ENCODE measurements at places on chromosomes 13 and 19.

- no peak for DNase-seq
Measured at GRCh38 chr13:98328511-98328910, 151.4 kb upstream of the RNF113B start.

- DNase-seq: no peak
Measured at GRCh38 chr13:109719962-109720646, 66.3 kb downstream of the IRS2 start.

DNA sequence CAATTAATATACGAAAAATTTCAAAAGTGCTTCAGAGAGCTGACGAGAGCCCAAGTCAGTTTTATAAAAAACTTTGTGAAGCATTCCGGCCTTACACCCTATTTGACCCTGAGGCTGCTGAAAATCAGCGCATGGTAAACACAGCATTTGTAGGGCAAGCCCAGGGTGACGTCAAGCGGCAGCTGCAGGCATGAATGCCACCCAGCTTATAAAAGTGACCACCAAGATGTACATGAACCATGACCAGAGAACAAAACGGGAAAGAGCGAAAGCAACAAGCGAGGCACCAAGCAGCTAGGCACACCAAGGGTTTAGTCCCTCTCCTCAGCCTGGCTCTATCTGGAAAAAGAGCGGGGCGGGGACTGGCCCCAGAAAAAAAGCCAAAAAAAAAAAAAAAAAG is 6.0 kb downstream of the SIGLEC11 start:
- DNase-seq: no peak

DNA sequence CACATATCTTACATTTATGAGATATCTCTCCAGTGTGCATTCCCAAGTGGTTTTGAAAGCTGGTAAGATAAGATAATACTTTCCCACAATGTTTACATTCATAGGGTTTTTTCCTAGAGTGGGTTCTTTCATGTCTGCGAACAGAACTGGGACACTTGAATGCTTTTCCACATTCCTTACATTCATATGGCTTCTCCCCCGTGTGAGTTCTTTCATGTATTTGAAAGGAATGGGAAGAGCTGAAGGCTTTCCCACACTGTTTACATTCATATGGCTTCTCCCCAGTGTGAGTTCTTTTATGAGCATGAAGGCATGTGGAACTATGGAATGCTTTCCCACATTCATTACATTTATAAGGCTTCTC is 19.7 kb downstream of the ZNF433 start:
- peak; percentile 16 for DNase-seq

DNA sequence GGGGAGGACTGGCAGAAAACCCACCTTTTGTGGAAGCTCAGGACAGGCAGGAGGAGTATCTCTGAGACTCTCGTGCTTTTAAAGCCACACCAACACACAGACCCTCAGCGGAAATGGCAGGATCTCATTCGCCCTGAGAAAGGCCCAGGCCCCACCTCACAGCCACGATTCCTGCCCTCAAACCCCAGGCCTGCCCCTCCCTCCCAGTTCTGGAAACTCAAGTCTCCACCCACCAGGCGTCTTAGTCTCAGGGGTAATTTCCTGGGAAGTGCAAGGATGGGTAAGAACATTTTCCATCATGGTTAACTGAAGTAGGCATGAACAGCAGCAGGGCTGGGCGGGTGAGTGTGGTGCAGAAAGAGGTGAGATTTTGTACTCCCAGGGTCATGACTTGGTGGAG is 8.0 kb upstream of the PDE4C start:
- no peak for DNase-seq

GRCh38 chr19:28363254-28363653 is 849.7 kb downstream of the UQCRFS1 start:
- DNase-seq: no peak

DNA sequence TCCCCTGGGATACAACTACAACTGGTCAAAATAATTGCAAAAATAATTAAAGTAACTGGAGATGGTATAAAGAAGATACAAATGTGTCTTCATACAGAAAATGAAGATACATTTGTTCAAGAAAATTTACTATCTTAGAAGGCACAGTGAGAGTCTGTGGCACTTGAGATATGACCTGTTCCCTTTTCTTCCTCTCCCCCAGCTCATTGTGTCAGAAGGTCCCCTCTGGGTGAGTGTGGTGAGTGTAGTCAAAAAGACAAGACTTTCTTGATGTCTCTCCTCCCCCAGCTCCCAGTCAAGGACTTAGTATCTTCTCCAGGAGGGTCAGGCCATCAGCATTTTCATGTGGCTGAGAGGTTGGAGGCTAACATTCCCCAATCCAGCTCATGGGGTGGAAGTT is 51.7 kb downstream of the EDNRB start:
- no peak for DNase-seq

DNA sequence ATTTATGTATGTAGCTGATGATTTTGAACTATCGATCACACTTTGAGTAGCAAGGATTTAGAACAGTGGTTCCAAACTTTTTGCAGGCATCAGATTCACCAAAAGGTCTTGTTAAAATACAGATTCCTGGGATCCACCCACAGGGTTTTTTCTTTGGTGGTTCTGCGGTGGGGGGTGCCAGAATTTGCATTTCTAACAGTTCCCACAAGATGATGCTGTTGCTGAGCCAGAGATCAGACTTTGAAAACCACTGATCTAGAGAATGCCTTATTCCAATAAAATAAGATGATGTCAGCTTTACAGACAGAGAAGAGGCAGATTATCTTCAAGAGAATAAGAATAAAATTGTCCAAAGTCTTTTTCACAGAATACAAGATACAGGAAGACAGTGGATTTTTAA is 80.9 kb upstream of the SHISA2 start:
- no peak for DNase-seq

GRCh38 chr13:112887151-112887550 is 81.9 kb upstream of the MCF2L start:
- no peak for DNase-seq

- no peak for DNase-seq
Measured at GRCh38 chr13:36806102-36806501, 12.9 kb upstream of the RFXAP start.

DNA sequence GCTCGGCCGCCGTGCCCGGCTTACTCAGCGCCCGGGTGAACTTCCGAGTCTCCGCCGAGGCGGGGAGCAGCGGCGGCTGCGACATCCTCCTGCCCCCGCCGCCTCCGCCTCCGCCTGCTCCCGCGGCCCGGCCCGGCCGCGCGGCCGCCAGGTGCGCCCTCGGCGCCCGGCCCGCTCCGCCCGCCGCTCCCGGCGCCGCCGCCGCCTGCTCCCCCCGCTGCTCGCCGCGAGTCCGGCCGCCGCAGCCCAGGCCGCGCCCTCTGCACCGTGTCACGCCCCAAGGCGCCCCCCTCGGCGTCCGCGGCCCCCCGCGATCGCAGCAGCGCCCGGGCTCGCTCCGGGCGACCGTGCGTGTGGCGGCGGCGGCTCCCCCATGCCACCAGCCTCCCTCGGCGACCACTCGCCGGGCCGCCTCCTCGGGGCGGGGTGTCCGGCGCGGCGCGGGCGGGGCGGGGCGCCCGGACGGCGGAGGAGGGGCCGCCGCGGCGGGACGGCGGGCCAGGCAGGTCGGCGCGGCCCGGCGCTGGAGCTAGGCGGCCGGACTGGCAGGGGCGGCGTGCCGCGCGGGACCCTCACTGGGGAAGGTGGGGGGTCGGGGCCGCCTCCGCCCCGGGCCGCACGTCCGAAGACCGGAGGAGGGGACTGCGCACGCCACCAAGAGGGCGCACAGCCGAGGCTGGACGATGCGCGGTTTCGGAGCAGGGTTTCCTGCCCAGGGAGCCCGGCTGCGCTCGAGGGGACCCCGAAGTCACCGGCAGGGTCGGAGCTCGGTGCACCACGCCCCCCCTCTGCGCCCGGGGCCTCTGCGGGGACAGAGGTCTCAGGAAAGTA is 108.6 kb upstream of the DOCK9 start:
- peak; percentile 66 for DNase-seq

- peak; percentile 82 for DNase-seq
Measured at GRCh38 chr19:40305403-40305802, 20.3 kb upstream of the AKT2 start.

GRCh38 chr19:47996230-47996727 is 1.8 kb downstream of the ELSPBP1 start:
- no peak for DNase-seq

DNA sequence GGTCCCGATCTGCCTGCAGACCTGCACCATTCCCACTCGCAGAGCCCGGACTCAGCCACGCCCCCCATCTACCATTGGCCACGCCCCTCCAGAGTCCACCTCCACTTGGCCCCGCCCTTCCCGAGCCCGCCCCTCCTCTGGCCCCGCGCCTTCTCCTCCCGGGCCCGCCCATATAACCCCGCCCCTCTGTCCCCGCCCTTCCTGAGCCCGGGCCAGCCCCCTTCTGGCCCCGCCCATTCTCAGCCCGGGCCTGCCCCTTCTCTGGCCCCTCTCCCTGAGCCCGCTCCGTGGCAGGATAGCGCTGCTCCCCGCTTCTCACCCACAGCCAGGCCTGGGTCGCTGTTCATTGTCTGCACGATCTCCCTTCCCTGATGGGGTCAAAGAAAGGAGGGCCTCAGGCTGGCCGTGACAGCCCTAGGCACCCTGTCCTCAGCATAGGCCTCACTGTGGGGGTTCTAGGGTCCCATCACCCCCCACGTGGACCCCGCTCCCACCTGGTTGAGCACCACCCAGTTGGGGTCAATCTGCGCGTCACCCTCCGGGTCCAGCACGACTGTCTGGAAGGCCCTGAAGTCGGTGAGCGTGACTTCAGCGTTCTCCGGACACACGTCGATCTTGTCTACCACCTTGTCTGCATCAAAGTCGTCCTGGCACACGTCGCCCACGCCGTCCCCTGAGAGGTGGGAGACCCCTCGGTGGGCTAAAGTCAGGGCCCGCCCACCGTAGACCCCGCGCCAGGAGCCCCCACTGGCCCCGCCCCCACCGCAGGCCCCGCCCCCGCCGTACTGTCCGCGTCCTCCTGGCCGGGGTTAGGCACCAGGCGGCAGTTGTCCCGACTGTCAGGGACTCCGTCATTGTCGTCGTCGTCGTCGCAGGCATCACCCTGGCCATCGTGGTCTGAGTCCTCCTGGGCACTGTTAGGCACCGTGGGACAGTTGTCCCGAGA is 5.7 kb downstream of the COMP start:
- DNase-seq: peak; percentile 57

DNA sequence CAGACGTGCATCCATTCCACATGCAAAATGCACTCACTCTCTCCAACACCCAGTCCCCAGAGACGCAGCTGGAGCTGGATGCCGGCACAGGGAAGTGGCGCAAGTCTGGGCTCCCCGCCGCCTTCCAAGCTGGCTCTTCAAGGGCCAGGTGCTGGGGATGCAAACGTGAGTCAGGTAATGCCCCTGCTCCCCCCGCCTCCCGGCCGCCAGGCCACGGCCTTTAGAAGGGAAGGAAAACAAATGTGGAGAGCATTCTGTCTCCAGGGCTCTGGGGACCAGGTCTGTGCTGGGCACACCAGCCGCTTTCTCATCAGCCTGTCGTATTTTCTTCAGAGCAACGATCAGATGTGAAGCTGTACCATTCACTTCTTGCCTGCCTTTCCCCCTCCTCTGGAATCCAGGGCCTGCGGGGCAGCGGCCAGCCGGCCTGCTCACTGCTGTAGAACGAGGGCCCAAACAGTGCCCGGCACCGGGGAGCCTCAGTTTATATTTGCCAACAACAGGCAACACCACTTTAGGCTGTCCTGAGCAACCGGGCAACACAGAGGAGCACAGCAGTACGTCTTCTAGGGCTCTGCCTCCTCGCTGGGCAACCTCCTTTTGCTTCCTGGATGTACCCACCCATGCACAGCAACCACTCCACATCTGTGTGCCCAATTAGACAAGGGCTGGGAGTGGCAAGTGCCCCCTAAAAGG is 3.8 kb downstream of the RAB20 start:
- no peak for DNase-seq

GRCh38 chr13:51584731-51585672 is 740 bp downstream of the WDFY2 start:
- peak; percentile 51 for DNase-seq

- no peak for DNase-seq
Measured at GRCh38 chr19:31613683-31614219, 264.5 kb upstream of the TSHZ3 start.

- DNase-seq: no peak
Measured at GRCh38 chr13:111911121-111911720, 155.7 kb upstream of the SOX1 start.

GRCh38 chr13:106738186-106738678 is 170.3 kb upstream of the ARGLU1 start:
- no peak for DNase-seq

- no peak for DNase-seq
Measured at GRCh38 chr19:50352242-50352641, 13.2 kb downstream of the NAPSA start.

DNA sequence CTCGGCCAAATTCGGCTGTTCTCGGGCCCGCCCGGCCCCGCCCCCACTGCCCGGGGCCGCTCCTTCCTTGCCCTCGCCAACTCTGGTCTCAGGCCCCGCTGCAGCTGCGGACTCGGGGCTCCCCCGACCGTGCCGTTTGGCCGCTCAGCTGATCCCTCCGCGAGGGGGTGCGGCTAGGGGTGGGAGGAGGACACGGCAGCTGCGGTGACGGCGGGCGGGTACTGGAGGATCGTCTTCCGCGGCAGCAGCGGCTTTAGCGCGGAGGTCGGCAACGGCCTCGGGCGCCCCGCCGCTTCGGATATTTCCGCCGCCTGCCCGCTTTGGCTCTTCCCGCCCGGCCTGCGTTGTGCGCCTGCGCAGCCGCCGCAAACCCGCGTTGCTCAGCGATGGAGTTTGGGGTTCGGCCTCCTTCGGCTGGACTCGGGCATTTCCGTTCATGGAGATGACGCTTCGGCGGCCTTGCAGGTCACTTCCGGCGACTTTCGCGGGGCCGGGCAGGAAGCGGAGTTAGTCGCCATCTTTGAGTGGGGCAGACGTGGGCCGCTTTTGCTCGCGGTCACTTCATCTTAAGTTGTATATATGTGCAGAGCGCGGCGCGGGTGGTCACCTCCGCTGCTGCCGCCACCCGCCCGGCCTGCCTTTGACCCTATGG is 338 bp upstream of the UBE2M start:
- peak; percentile 97 for DNase-seq

DNA sequence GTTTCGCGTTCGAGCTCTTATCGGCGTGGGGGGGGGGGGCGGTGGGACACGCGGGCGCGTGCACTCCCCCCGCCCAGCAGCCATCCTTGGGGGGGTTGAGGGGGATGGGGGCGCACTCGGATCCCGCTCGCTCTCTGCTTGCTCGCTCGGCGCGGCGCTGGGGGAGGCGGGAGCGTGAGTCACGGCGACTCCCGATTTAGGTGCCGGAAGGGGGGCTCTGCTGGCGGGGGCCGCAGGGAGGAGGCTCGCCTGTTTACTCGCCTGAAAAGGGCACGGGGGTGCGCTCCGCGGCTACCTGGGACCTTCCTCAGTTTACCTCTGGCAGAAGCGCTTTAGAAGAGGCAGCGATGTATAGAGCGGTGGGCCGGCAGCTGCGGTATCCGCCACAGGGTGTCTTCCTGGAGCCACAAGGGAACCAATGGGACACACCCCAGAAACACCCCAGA is 1.1 kb upstream of the PDE4A start:
- DNase-seq: no peak

- no peak for DNase-seq
Measured at GRCh38 chr19:53971673-53972072, 8.9 kb downstream of the CACNG8 start.

Measured in fibroblast of skin of back (primary cell).